Central memory CD8-positive, alpha-beta T cell (primary cell): ENCODE measurements at places on chromosomes 2 and 18.

GRCh38 chr2:212078103-212078502, 460.5 kb downstream of the ERBB4 start:
- no peaks in the 10 kb centered on the region for H3K4me1 ChIP-seq
- no peak for DNase-seq
- no peaks in the 10 kb centered on the region for H3K27me3 ChIP-seq
- no peaks in the 10 kb centered on the region for H3K36me3 ChIP-seq

- no peak overlapping the region for H3K27ac ChIP-seq
- no peaks in the 10 kb centered on the region for H3K4me1 ChIP-seq
- H3K36me3 ChIP-seq, result no peaks in the 10 kb centered on the region
- H3K27me3 ChIP-seq, result peaks cover 10% of the 10 kb centered on the region
Measured at GRCh38 chr2:172404824-172405223, 22.6 kb upstream of the ITGA6 start.

DNA sequence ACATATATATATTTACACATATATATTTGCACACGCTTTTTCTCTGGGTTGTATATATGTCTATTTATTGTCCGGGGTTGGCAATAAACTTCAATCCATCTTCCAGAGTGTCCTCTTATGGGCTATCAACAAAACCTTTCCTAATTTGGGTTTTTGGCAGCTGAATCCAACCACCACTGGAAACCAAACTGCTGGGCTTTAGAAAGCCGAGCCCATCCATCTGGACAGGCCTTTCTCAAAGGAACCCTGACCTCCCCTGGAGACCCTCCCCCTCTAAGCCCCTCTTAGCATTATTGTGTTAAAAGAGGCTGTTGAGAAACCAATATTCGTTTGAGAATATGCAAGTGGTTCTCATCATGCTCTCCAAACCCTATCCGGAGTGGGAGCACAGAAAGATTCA, 153.6 kb downstream of the NRP2 start:
- DNase-seq, result no peak
- H3K4me1 ChIP-seq, result no peaks in the 10 kb centered on the region
- H3K36me3 ChIP-seq, result no peaks in the 10 kb centered on the region
- H3K27ac ChIP-seq, result no peak overlapping the region

DNA sequence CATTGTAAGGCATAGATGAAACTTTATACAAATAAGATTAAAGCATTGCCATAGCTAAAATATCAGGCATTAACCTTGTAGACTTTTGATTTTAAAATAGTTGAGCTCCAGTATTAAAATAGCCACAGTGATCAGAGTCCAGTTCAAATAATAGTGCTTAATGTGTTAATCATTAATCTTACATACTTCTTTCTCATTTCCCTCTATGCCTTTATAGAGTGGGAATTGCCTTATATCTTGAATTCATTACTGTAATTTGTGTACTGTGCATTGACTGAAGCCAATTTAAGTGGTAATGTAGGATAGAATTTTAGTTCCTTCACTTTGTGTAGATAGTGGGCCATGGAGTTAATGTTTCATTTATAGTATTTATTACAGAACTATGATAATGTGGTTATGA, 549.2 kb upstream of the VWC2L start:
- DNase-seq, result no peak
- no peaks in the 10 kb centered on the region for H3K27me3 ChIP-seq
- no peaks in the 10 kb centered on the region for H3K4me1 ChIP-seq
- no peak overlapping the region for H3K4me3 ChIP-seq

- DNase-seq, result no peak
- peaks cover 10% of the 10 kb centered on the region for H3K36me3 ChIP-seq
- H3K27me3 ChIP-seq, result peaks cover 27% of the 10 kb centered on the region
- no peak overlapping the region for H3K4me3 ChIP-seq
Measured at GRCh38 chr2:27309651-27310050, 1.4 kb upstream of the UCN start.

DNA sequence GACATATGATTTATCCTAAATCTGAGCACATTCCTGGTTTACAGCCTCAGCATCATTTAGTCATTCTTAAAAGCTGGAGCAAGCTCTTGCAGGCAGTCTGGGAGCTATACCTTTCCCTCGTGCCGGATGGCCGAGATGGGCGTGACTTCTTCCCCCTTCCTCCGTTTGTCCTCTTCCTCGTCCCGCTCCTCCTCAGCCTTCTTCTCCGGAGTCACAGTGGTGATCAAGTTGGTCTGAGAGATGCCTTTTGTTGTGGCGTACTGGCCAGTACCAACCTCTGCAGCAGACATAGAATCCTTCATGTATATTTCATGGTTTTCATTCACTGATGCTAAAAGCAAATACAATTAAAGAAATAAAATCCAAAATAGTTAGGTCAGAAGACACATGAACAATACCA, 124.1 kb upstream of the ZBTB14 start:
- no peaks in the 10 kb centered on the region for H3K36me3 ChIP-seq
- H3K27me3 ChIP-seq, result peaks cover 40% of the 10 kb centered on the region
- DNase-seq, result no peak
- H3K27ac ChIP-seq, result no peak overlapping the region
